ENCODE measurements at places on chromosomes 12 and 14.

DNA sequence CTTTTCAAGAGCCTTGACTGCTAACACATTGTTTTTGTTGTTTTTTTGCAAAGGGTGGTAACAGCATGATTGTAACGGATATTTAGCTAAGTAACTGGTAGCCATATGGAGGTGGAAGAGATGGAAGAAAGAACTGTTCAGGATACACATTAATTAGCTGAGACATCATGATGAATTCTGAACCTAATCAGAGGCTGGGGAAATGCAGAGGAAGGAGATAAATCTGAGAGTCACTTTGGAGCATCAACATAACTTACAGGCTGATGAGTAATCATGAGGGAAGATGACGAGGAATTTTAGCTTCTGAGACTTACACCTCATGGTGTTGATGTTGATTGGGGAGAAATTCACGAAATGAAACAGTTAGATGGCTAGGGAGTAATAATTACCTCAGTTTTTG lies 62.3 kb downstream of the NIN start:
- no peak for DNase-seq

DNA sequence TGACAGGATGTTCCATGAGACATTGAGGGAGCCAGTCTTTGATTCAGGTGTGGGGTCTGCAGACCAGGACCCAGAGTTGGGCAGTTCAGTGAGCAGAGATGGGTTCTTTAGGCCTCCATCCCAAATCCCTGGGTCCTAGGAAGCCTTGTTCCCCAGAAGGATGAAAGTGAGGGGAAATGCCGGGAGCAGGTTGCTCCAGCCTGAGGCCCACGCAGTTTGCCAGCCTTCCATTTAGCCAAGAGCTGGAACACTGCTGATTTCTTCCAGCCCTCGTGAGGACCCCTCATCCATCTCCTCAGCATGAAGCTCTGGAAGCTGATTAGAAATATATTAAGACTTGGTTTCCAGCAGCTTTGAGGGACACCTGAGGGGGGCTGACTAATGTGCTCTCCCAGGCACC lies 12.1 kb downstream of the C14orf132 start:
- no peak for DNase-seq

DNA sequence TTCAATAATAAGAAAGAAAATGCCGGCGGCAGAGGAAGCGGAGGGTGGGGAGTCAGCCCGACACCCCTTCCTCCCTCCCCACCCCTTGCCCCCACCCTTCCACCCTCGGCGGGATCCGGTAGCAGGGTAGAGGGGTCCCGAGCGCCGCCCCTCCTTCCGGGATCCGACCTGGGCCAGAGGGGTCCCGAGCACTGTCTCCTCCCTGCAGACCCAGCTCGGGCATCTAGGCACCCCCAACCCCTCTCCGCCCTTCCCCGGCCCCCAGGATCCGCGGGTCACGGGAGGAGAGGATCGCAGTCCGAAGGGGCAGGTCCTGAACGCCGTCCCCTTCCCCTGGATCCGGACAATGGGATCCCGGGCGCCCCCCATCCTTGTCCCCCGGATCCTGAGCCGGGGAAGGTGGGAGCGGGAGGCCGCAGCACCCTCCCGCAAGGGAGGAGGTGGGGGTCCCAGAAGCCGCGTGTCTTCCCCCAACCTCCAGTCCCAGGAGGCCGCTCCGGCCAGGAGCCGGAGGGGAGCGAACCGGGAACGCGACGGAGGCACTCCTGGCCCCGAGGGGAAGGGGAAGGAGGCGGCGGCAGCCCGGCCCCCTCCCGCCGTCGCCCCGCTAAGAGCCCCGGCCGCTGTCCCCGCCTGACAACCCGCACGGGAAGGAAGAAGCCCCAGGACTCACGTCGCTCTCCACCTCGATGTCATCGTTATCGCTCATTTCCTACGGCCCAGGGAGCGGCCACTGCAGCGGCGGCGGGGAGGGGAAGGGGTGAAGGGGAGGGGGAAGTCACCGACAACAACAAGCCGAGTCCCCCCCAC lies 481 bp downstream of the MAX start:
- peak; percentile 33 for DNase-seq

DNA sequence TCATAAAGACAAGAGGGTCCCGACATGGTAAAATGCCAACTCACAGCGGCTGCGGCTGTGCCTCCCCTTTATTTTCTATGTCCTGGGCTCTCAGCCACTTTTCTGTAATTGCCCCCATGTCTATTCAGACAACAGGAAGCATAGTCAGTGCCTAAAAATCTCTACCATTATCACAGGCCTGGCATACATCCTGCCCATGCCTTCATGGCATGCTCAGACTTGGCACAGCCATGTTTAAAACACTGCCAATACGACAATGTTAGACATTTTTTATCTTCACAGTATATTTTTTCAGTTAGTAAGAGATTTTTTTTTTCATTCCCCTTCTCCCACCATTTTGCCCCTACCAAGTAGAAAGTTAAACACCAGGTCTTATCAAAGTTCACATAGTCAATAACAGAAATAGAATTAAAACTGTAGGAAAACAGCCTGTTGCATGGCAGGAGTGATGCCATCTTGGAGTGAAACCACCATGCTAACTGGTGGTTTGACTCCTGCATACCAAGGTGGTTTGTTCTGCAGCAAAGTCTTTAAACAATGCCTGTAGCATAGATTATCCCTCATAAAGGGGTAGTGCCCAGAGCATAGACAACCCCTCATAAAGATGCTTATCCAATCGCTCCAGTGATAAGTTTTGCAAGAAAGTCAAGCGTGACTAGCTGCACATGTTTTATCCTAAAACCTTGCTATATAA lies 18.9 kb upstream of the CERS5 start:
- no peak for DNase-seq

DNA sequence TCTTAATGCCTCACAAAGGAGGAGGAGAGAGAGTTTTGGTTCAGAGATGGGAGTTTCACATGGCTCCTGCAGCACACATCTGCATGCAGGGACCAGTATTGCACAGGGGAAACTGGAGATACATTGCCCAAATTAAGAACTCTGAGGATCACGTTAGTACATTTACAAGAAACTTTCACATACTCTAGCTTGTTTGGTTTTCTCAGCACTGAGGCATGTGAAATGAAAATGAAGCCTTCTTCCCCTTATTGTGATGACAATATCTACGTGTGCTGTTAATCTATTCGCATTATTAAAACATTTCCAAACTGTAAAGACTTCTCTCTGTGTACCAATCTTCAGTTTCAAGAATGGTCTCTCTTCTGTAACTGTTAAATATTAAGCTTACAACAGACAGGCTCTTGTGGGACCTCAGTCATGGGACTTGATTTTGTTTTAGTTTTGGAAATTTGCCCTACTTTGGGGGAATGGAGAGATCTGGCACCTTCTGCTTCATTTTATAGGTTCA lies 124.7 kb downstream of the DAAM1 start:
- no peak for DNase-seq

- no peak for DNase-seq
Observed at GRCh38 chr12:93921521-93921920, 226.9 kb upstream of the PLXNC1 start.

DNA sequence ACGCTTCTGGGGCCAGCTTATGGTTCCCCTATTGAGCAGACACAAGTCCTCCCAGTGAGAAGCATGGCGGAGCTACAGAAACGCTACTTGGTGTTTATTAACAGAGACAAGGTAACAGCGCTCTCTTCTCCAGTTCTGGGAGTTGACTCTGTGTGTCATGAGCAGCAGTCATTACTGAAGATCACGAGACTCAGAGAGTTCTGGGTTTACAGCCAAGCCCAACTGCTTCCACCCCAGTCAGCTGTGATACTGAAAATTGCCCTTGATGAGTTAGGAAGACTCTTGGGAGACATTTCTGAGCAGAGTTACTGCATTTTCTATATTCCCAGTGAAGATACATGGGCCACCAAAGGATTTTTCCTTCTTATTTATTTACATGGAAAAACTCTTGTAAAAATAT lies 48.6 kb downstream of the CFAP251 start:
- DNase-seq = no peak

DNA sequence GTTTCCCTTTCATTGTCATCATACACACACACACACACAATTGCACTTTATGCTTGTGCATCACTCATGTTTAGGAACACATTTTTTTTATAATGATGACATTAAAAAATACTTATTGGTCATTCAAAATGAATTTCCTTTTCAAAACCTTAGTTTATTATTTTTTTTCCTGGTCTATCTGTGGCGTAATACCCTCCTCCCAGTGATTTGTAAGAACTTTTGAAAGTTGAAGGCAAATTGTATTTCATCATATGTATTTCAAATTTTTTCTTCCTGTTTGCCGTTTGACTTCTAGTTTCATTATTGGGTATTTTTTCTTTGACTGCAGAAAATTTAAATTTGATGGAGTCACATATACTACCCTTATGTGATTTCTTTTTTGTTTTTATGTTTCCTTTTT lies 2.5 kb upstream of the LRRK2 start:
- no peak for DNase-seq

DNA sequence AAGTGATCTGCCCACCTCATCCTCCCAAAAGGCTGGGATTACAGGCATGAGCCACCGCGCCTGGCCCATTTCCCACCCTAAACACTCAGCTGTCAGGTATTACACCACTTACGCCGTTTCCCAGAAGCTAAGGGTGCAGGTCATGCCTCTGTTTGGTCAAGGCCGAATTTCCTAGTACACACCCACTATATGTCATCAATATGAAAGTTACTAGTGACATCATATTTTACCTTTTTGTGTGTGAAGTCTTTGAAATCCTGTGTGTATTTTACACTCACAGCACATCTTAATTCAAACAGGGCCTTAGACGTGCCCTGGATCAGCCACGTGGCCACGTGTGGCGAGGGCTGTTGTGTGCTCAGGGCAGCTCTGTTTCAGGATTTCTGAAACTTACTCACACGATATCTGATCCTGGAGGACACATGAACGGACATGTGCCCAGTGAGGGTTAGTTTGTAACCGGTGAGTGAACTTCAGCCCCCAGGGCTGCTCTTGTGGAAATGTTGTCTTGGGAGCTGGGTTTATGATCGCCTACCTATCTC lies 51.8 kb downstream of the GLT1D1 start:
- no peak for DNase-seq

GRCh38 chr12:18951218-18951617 lies 178.3 kb upstream of the PLEKHA5 start:
- no peak for DNase-seq

Measured in stimulated activated CD4-positive, alpha-beta T cell treated with anti-CD3 and anti-CD28 coated beads, Interleukin-12 subunit alpha, Interleukin-12 subunit beta, amount 100 ng/mL, for 4 hours (primary cell).